ENCODE measurements at places on chromosomes 11 and 22.

GRCh38 chr11:20022363-20023081 lies 137.8 kb downstream of the DBX1 start:
- DNase-seq, result no peak

DNA sequence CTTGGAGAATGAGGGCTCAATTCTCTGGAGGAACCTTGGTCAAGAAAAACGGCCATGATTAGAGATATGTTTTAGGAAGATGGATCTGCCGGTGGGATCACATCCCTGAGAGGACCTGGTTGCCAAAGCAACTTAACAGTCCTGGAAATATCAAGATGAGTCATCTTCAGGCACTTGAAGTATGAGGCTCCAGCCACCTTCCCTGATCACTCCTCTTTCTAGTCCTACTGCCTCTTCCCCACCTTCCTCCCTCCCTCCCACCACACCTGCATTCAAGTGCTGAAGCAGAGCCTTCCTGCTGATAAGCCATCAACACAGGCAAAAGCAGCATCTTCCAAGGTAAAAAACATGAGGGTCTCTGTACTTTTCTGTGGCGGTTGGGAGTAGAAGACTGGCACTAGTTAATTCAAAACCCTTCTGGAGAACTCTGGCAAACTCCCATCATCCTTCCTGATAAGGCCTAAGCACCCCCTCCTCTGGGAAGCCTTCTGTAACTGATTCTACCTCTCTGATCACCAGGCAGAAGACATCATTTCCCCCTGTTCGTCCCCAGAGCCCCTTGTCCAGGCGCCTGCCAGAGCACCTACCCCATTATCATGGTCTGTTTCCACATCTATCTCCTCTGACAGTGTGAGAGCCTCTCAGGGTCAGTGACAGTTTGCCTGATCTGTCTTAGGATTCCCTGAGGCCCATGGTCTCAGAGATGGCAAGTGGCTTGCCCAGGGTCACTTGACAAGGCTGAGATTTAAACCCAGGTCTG lies 79.8 kb downstream of the CLPB start:
- no peak for DNase-seq

- no peak for DNase-seq
These were observed 52.6 kb upstream of the SESN3 start for GRCh38 chr11:95283650-95284049.

GRCh38 chr11:123073343-123074057 lies 11.6 kb upstream of the HSPA8 start:
- DNase-seq, result no peak

DNA sequence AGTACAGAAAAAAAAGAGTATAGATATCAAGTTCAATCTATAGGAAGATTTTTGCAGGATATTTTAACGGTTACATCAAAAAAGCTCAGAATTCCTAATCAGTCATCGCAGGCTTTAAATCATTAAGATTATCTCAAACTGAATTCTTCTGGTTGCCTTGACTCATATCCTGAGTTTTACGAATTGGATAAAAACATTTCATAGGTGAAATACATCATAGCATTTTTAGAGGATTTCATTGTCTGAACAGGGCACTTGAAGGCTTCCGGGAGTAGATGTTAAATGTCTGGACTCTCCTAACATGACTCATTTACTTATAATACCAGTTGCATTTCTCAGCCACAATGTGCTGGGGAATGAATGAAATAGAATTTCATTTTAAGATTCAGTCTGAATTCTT lies 2216.6 kb upstream of the RAG2 start:
- no peak for DNase-seq

- no peak for DNase-seq
These were observed 339.4 kb downstream of the CADM1 start for GRCh38 chr11:115164774-115165173.

DNA sequence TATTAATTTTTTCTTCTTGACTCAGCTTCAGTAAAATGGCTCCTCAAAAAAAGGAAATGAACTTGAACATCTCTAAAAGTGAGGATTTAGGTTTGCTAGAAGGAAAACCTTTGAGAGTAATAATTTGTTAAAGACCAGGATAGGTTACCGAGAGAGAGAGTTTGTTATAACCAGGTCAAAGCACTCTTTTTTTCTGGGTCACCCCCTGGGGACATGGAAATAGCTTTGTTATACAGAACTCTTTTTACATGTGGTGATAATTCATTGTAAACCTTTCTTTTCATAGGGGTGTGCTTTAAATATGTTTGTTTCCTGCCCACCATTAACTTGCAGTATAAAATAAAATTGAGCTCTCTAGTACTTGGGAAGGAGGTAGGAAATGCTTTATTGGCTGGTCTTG lies 47.7 kb downstream of the DNAJC24 start:
- DNase-seq, result no peak

GRCh38 chr11:78815831-78816230 lies 241.2 kb upstream of the NARS2 start:
- DNase-seq, result no peak

DNA sequence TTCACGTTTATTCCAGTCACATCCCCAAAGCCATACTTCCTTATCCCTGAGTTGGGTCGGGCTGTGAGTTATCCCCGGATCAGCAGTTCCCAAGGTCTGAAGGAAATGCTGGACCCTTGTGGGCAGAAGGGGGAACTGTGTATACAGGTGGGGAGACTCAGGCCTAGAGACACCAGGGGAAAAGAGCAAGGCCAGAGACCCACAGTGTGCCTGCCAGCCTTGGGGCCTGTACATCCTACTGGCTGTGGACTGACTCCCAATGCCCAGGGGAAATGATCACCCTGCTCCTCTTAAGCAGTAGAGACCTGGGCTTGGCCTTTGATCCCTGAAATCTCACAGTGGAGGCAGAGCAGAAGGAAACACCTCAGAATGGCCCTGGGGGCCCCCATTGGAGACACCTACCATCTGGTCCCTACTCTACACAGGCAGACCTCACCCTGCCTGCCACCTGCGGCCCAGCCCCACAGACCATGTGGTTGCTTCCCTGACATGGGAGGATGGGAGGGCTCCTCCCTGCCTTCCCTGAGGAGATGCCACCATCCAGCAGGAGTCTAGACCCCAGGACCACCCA lies 1.3 kb downstream of the SELENOM start:
- no peak for DNase-seq

DNA sequence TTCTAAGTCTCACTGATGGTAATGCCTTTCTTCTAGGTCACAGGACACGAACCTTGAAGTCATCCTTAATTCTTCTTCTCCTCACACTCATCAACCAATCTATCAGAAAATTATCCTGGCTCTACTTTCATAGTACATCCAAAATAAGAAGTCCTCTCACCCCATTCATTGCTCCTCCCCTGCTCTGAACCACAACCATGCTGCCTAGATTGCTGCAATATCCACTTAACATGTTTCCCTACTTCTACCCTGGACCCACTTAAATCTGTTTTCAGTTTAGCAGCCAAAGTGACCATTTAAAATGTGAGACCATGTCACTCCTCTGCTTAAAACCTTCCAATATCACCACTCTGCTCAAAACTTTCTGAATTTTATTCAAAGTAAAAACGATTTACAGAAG lies 445.9 kb upstream of the FAT3 start:
- no peak for DNase-seq

DNA sequence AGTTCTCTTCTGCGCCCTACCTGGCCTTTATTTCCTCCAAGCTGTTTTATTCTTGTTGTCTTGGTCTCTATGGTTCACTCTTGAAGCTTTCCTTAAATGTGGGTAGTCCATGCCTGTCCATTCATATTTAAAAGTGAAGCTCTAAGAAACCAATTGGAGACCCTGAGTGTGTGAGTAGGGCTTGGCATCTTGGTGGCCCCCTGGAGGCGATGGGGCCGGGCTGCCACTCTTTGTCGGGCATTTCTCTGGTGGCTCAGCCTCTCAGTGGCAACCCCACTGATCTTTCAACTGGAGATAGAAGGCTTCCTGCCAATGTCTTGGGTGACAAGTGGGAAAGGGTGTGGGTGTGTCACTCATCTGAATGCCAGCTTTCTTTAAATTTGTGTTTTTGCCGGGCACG lies 9.1 kb downstream of the TRPT1 start:
- no peak for DNase-seq

GRCh38 chr11:56543739-56544138 lies 682 bp upstream of the OR5M11 start:
- no peak for DNase-seq

GRCh38 chr22:19519041-19519926 lies 4.9 kb downstream of the CLDN5 start:
- DNase-seq, result no peak

GRCh38 chr11:30585892-30586250 lies 282 bp downstream of the MPPED2 start:
- no peak for DNase-seq

DNA sequence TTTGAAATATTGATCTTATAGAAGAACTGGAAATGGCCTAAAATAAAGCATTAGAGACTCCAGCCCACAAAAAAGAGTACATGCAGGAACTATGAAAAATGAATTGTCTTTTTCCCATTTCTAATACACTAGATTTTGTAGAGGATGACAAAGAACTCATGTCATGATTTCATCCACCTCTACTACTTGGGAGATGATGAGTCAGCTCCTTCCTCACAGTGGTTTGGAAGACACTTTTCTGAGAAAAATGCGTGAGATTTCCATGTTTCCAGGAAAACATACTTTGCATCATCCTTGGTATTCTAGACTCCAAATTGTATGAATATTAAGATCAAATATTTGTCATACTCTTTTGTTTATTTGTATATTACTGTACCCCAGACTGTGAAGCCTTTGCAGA lies 500.5 kb downstream of the FAM181B start:
- DNase-seq, result no peak

DNA sequence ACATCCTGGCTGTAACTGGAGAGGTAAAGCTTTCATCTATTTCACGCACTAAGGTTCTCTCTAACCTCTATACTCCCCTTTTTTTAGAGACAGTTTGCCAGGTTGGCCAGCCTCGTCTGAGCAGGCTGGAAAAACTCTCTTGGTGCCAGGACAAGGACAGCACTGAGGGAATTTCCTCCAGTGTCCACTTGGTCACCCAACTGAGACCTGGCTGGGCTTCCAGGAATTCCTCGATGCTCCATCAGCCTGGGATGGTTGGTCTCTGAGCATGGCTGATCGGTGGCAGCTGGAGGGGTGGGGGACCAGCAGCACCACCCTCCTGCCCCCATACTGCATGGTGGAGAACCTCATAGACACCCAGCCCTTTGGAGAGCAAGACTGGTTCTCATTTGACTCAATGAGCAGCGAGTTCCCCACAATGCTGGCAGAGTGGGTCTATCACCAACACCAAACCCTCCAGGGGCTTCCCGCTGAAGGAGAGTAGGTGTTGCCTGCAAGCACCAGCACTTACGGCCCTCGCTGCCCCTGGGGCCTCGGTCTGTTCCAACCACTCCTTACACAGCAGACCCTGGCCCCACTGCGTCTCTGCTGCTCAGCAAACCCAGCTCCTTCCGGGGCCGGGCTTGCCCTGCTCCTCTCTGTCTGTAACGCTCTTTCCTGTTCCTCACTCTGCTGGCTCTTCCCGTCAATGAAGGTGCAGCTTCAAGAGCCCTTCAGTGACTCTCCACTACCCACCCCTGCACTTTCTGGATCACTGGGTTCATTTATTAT lies 122.2 kb downstream of the ST3GAL4 start:
- DNase-seq, result no peak

DNA sequence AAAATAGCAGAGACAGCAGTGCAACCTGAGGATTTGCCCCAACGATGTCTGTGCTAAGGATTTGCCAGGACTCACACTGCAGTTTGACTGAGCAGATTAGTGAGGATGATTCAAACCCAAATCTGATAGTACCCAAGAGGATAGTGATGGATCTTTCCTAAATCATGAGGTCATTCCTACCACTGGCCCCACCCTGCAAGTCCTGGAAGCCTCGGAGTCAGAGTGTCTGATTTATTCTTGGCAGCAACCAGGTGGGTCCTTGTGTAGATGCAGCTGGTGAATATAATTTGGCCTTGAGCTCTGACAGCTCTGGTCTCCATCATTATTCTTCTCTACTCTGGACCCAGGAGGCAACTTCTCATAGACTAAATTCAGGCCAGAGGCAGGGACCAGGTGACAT lies 179.3 kb upstream of the RAG2 start:
- no peak for DNase-seq

- no peak for DNase-seq
These were observed 23.5 kb upstream of the YPEL1 start for GRCh38 chr22:21759093-21759492.

DNA sequence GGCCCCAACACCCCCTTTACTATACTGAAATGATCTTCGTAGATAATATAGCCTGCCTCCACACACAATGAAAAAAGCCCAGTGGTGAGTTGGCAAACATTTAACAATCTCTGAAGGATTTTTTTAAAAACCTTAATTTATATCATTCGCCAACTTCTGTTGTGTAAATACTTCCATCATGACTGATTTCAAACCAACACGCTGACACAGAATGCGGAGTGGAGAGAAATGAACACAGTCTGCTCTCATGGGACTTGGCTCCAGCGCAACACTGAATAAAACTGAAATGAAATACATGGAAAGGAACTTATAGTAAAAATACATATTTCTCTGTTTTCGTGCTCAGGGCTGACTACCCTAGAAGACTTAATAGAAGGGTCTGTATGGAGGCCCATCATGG lies 61.3 kb upstream of the WNT11 start:
- DNase-seq, result no peak

GRCh38 chr11:22407921-22408320 lies 69.7 kb downstream of the SLC17A6 start:
- no peak for DNase-seq

DNA sequence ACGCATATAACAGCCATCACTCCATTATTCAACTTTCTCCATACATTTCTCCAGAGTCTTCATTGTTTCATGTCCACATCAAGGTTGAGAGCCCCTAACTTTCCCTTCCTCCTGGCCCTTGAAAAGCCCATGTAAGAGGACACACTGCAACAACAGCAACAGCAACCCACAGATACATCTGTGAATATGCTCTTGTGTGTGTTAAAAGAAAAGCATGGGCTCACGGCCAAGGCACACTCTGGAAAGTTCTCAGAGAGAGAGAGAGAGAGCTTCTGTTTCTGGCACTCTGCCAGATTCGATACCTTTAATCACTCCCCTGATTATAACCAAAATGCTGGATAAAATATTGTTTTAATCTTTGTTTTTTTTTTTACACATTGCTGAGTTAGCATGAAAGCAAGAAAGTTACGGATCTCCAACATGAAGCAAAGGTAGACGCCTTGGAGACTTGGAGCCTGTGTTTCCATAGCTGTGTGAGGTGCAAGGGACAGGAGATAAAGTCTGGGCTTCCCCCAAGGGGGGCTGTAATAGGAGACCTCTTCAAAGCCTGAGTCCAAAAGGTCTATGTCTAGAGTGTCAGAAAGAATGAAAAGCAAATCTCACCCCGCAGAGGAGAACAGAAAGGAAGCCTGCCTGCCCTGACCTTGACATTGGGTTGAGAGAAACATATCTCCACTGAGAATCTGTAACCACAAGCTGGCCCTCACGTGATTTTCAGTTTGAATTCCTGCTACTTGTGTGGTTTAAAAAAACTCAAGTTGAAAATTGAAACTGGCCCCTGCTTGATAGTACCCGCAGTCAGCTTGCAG lies 33.7 kb upstream of the MPPED1 start:
- no peak for DNase-seq
